ENCODE measurements at places on chromosomes 2 and 18. TPM values are rescaled to one million over a fixed set of nuclear protein-coding genes. Genes with fewer than 3 reads are reported as not detected.

The ALKAL2 gene
- total RNA-seq = not detected

The RTP5 gene
- not detected for total RNA-seq

The SLC19A3 gene
- 2.2 TPM for total RNA-seq

The TBC1D8 gene
- total RNA-seq = 9.4 TPM

The DNPEP gene
- 89.3 TPM for total RNA-seq

The NTSR2 gene
- total RNA-seq = not detected

The ZNF407 gene
- total RNA-seq = 5.8 TPM

The AKAIN1 gene
- not detected for total RNA-seq

The FRZB gene
- total RNA-seq = 0.49 TPM

The ZNF892 gene
- total RNA-seq = 0.18 TPM

The EFHD1 gene
- 2.1 TPM for total RNA-seq

The HAUS1 gene
- total RNA-seq = 40.3 TPM

The LIPG gene
- 32.9 TPM for total RNA-seq

The TLX2 gene
- total RNA-seq = not detected

The NLRC4 gene
- total RNA-seq = not detected

The IL36B gene
- not detected for total RNA-seq

The COLEC12 gene
- total RNA-seq = 96.6 TPM

The DHRS9 gene
- 29.2 TPM for total RNA-seq

The PLA2R1 gene
- total RNA-seq = 12.5 TPM

The PDE6D gene
- 34.8 TPM for total RNA-seq

The STAMBP gene
- 20.0 TPM for total RNA-seq

The KYNU gene
- not detected for total RNA-seq

The RBM44 gene
- not detected for total RNA-seq

The SLC23A3 gene
- total RNA-seq = 0.16 TPM

The COL6A3 gene
- total RNA-seq = 1,547 TPM

The DNAJC5G gene
- total RNA-seq = not detected

The XIRP2 gene
- 0.18 TPM for total RNA-seq

The SKA1 gene
- total RNA-seq = 2.7 TPM

The DSC2 gene
- total RNA-seq = 1.1 TPM

The UPP2 gene
- total RNA-seq = not detected

The LMAN2L gene
- 15.9 TPM for total RNA-seq

The HMSD gene
- not detected for total RNA-seq

The GPAT2 gene
- total RNA-seq = 8.5 TPM

The TEKT4 gene
- total RNA-seq = not detected

The HOXD4 gene
- not detected for total RNA-seq

The HAAO gene
- not detected for total RNA-seq

The KCNS3 gene
- total RNA-seq = 7.6 TPM

The LIMS4 gene
- 15.1 TPM for total RNA-seq

The PARD6G gene
- 1.1 TPM for total RNA-seq

The TGFA gene
- total RNA-seq = not detected

The IL1RL2 gene
- total RNA-seq = 1.4 TPM

The CD8B gene
- total RNA-seq = not detected

The HOXD13 gene
- total RNA-seq = not detected

The LAMA1 gene
- total RNA-seq = 26.7 TPM

The GPR35 gene
- not detected for total RNA-seq

The ZNF397 gene
- total RNA-seq = 10.1 TPM

The DPYSL5 gene
- total RNA-seq = not detected

The RGPD4 gene
- total RNA-seq = not detected

The CCDC74A gene
- 2.8 TPM for total RNA-seq

The R3HDM1 gene
- total RNA-seq = 10.0 TPM

The PKDCC gene
- total RNA-seq = 99.8 TPM

The SRD5A2 gene
- not detected for total RNA-seq

The CD8B2 gene
- not detected for total RNA-seq

The UGT1A7 gene
- total RNA-seq = not detected

The DYNAP gene
- total RNA-seq = not detected

The MYO5B gene
- total RNA-seq = not detected

The WNT10A gene
- not detected for total RNA-seq

The VIL1 gene
- total RNA-seq = not detected
